K562 (cell line): ENCODE measurements at places on chromosomes 3 and 15. TPM values are rescaled to one million over a fixed set of nuclear protein-coding genes. Genes with fewer than 3 reads are reported as not detected.

TTC21A gene
- polyA plus RNA-seq = 0.93 and 1.4 TPM in 2 replicates

VEPH1 gene
- 4.4 and 4.5 TPM in 2 replicates for polyA plus RNA-seq

- no peak for DNase-seq
Observed at GRCh38 chr3:43966126-43966525, 275.4 kb downstream of the ABHD5 start.

SLC2A2 gene
- polyA plus RNA-seq = not detected in 2 replicates

- DNase-seq = no peak
Observed at GRCh38 chr15:48888836-48889235, 10.9 kb downstream of the EID1 start.

- no peak for DNase-seq
Observed at GRCh38 chr3:13451301-13451673, 28.8 kb upstream of the HDAC11 start.

DNA sequence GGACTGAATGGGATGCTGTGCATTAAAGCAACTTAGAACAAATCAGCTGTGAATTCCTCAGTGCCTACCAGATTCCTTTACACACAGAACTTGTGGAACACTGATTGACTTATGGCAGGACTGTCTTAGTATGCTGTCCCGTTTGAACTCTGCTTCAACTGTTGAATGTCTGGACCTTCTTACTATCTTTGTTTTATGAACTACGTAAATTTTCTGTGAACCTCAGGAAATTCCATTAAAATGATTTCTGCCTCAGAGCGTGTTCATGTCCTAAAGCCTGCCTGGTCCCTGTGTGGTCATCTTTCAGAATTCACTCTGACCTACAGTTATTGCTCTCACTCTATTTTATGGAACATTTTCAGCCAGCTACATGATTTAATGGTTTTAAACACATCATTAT is 29.4 kb upstream of the FBN1 start:
- no peak for DNase-seq

C3orf85 gene
- polyA plus RNA-seq = not detected in 2 replicates

COL6A5 gene
- polyA plus RNA-seq = 5.4 and 6.0 TPM in 2 replicates

DNA sequence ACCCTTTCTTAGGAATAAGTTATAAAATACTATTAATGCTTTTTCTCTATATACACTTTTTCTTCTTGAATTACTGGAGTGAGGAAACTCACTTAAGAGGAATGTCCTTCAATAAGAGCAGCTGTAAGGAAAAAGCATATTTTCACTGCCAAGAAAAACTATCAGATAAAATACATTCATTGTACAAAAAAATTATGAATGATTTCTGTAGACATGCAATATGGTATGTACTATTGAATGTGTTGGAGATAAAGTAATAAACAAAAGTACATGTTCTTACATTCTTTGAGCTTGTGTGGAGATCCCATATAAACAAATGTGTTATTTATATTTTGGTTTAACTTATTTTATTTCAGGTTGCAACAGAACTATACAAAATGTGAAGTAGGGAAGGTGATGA is 241.0 kb upstream of the ZNF717 start:
- DNase-seq = no peak
